ENCODE measurements at places on chromosomes 1 and 21. TPM values are rescaled to one million over a fixed set of nuclear protein-coding genes. Genes with fewer than 3 reads are reported as not detected.

The MYOC gene
- total RNA-seq = not detected

- no peaks in the 10 kb centered on the region for H3K27me3 ChIP-seq
- no peaks in the 10 kb centered on the region for H3K36me3 ChIP-seq
- H3K27ac ChIP-seq = no peak overlapping the region
Observed at GRCh38 chr21:30988706-30989105, 49.6 kb downstream of the KRTAP19-8 start.

DNA sequence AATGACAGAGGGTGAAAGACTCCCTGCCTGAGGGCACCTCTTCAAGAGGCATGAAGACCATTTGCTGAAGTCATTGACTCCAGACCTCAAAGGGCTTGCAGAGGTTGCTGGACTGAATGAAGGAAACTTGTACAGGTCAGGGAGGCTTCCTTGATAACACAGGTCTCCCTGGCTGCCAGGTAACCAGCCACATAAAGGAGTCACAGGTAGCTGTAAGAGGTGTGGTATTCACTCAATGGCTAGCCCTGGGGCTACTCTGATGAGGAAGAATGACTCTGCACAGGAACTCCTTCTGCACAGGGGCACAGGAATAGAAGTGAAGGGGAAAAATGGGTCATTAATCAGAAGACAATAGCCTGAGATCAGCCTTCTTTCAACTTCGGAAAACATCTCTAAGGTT is 187.5 kb downstream of the LMX1A start:
- H3K4me1 ChIP-seq = no peaks in the 10 kb centered on the region
- no peaks in the 10 kb centered on the region for H3K36me3 ChIP-seq
- H3K4me3 ChIP-seq = no peak overlapping the region
- H3K27ac ChIP-seq = peak overlapping the region; percentile 33
- DNase-seq = peak; percentile 57

DNA sequence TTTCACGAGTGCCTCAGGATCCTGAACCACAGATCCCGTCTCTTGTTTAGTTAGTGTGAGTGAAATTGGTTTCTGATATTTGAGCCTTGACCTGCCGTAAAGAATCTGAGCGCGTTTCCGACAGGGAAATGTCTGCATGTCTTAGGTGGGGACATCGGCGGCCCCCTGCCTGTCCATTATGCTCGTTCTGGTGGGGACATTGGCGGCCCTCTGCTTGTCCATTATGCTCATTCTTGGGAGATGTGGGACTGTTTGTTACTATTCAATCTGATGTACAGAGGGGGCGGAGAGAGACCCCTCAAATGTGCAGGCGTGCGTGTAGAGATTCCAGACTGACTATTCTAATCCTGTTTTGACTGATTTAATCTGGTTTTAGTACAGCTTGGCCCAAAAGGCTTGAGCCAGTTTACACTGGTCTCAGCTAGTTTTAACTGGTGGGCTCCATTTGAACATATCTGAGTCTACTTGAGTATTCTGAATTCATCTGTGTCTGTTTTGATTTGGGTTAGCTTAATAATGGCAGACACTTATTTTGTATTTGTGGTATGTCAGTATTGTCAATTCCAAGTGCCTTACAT is 6.6 kb upstream of the TINAGL1 start:
- no peak for DNase-seq
- H3K4me1 ChIP-seq = peaks cover 38% of the 10 kb centered on the region
- H3K27me3 ChIP-seq = no peaks in the 10 kb centered on the region
- H3K4me3 ChIP-seq = no peak overlapping the region
